Femur (tissue), 1 donor: ENCODE measurements at places on chromosomes 12 and 14.

- no peak for DNase-seq
Observed at GRCh38 chr14:44316647-44317440, 190.2 kb downstream of the FSCB start.

- DNase-seq, result peak; percentile 68
Observed at GRCh38 chr12:104551-105081, 38.0 kb downstream of the IQSEC3 start.

GRCh38 chr14:68695326-68695768, 97.5 kb downstream of the ZFP36L1 start:
- DNase-seq, result no peak

DNA sequence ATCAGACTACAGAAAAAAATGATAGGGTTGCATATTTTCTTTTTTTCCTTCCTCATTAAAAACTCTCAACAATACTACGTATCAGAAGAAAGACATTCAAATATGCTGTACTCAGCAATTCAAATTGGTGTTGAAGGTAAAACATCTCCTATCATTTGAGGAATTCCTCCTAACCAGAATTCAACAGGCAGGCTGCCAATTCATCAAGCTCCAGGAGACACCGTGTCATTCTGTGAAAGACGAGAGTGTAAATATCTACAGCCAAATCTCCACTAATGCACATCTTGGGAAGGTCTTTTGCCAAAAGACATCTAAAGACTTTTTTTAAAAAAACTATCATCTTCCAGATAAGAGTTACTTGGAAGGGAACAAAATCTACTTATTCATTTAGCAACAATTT, 26.6 kb downstream of the NT5DC3 start:
- DNase-seq, result no peak

DNA sequence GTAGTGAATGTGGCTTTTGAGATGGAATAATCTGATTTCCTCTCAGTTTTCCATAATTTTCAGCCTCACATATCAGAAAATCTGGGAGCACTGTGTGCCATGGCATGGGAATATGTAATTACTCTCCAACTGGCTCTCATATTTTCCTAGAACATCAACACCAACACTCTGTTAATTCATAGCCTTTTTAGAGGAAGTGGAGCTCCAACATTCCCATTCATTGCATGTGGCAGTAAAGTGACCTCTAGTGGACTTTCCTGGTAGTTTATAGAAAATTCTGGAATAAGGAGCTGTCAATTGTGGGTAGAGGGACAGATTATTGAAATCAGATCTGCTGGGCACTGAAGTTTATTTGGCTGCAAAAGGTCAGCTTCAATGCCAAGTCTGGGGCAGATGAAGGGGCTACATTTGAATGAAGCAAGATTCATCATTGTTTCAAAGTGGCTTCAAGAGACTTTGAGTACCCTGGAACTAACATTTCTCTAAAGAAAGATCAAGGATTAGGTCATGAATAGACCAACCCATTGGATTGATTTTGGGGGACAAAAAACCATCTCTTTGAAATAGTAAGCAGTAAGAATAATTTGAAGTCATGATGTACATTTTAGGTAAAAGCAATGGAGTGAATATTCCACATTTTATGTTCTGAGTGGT, 23.6 kb upstream of the USP44 start:
- DNase-seq, result no peak
